ENCODE measurements at places on chromosomes 4 and X.

GRCh38 chr4:141642711-141643110 lies 6.3 kb downstream of the IL15 start:
- DNase-seq: no peak

- peak; percentile 85 for DNase-seq
Measured at GRCh38 chr4:7843831-7844593, 95.6 kb downstream of the AFAP1 start.

DNA sequence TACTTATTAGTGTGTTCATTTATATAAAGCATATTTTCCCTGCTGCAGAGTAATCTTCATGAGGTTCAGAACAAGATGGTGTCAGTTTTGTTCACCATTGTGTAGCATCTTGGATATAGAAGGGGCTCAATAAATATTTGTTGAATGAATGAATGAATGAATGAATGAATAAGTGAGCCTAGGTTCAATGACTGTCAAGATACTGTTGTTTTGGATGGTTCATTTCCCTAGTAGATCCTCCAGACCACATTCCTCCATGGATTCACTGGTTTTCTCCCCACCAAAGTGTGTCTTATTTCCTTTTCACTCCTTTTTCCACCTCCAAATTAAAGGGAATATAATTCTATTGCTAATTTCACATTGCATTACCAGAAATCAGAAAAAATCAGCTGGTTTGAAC lies 2.1 kb upstream of the OCIAD2 start:
- no peak for DNase-seq

DNA sequence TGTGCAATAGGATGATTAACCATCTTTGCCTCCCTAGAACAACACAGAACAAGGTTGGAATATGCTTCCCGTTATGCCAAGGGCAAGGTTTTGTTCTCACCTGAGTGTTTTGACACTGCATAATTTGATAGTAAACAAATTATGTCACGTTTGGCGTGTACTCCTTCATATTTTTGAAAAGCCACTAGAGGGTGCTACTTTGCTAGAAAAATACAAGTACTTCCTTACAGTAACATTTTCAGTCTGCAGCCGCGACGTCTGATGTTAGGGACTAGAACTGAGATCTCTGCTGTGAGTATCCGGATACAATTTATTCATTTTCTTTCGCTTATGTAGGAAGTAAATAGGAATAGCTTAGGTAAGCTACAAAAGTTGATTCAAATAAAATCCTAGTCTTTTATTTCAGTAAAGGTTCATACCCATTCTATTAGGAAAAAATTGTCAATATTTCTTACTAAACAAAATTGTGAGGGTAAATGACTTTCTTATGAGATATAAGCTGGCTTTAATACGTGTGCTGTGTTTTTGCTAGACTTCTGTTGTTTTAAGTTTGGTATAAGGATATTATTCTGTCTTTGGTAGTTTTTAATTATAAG lies 181.1 kb upstream of the WDFY3 start:
- DNase-seq: no peak

GRCh38 chr4:174669270-174669669 lies 147.0 kb upstream of the HPGD start:
- no peak for DNase-seq

GRCh38 chrX:154368630-154369448 lies 5.6 kb downstream of the FLNA start:
- peak; percentile 89 for DNase-seq

DNA sequence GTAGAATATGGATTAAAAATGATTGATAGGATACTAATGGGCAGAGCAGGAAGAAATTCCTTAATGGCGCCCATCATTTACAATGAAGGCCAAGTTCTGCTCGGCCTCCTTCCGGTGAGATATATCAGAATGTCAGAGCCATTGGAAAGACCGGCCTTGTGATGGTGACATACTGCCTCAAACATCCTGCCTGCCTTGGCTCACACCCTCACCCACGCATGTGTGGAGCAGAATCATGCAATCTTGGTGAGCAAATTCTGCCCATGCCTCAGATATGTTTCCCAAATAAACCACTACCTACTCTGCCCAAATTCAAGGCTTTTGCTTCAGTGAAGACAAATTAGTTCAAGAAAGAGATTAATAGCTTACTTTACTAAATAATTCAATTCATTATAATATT lies 163.3 kb downstream of the MID1 start:
- DNase-seq: no peak
